ENCODE measurements at places on chromosomes 13 and 19.

GRCh38 chr19:51110666-51110971 is 2.4 kb upstream of the CTU1 start:
- no peak for DNase-seq

DNA sequence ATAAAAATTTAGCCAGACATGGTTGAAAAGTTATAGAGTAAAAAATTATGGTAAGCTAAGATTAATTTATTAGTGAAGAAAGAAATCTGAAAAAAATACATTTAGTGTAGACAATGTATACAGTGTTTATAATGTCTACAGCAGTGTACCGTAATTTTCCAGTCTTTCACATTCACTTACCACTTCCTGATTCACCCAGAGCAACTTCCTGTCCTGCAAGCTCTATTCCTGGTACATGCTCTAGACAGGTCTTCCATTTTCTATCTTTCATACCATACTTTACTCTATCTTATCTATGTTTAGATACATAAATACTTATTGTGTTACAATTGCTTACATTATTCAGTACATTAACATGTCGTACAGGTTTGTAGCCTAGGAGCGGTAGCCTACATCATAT is 1387.8 kb upstream of the ATXN8OS start:
- DNase-seq: no peak

GRCh38 chr13:20360041-20360491 is 127.9 kb upstream of the GJB6 start:
- peak; percentile 8 for DNase-seq

DNA sequence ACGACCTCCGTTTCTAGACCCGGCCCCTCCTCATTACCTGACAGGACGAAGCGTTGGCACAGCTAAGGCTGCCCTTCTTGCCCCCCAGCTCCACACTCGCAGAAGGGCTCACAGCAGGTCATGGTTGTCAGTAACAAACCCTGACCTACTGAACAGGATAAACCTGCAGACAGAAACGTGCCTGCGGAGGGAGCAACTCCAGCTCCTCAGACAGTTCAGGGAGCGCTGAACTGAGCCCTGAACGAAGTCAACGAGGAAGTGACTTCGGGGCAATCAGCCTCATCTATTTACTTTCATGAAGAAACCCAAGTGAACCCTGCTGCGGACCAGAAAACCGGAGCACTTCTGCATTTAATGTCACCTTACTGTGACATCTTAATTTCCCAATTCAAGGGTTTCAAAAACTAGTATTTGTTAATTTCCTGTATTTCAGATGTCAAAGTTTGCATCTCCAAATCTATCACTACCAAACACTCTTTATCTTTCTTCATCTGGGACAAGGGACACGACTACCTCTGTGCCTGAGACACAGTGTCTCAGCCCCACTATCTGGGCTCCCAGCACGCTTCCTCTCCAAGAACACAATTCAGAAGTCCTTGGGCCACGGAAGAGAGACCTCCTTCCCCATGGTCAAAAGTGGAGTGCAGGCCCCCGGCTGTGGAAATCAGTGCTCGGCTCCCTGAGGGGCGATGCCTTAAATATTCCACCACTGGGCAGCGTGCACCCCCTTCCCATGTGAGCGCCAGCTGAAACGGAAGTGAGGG is 40.2 kb downstream of the CARS2 start:
- no peak for DNase-seq

DNA sequence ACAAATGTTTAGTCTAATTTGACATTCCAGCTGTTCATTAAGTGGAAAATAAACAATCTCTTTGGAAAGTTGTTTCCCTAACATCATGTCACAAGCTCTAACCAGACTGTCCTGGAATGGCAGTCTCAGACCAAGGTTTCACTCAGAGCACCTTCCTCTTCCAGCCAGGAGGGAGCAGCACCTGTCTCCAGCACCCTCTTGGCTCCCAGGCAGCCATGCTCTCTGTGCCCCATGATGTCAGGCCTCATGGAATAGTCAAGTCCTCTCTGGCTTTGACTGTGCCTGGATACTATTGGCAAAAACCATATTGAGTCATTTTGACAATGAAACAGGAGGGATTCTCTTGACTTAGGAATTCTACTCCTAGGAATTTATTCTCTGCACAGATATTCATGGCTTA is 171.4 kb downstream of the OXGR1 start:
- no peak for DNase-seq

DNA sequence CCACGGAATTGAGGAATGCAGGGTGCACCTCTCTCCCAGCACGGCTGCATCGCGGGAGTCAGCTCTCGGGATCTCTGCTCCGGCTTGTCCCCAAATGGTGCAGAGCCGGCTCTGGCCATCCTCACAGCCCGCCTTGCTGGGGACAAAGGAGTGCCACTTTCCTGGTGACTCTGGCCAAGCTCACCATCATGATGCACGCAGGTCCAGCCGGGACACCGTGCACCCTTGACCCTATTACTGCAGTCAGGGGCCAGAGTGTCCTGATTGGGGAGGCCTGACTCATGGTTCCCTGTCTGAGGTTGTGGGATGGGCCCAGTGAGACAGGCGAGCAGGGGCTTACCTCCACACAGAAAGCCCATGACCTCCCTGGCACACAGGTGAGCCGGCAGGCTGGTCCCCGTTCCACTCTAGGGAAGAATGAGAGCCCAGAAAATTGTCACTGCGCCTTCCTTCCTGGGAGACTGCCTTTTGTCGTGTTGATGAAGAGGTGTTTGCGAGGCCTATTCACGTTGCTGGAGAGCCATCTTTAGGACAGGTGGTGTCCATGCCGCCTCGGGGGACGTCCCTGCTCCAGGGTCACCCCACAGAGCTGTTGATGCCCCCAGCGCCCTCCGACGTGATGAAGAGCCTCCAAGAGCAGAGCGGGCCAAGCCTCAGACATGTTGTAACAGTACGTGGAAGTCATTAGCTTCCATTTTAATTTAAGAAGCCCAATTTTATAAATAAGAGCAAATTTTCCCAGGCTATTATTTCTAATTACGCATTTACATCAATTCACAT is 18.5 kb upstream of the VSTM2B start:
- DNase-seq: no peak

- DNase-seq: no peak
These were observed 5.9 kb downstream of the RAB8A start for GRCh38 chr19:16117594-16118033.

DNA sequence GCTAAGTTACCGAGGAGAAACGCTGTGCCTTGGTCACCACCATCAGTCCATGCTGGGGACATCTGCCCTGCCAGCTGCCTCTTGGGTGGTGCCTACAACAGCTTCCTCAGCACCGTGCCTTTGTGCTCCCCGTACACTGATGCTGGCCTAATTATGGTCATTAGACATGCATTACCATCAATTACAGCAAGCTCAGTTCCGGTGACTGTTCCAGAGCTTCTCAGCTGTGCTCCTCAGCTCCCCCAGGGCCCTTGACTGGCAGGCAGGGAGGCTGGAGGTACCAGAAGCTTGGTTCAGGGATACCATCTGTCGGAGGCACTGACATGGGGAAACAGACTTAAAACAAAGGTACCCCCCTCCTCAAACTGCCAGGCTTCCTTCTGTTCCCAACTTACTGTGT is 40.2 kb downstream of the CILP2 start:
- DNase-seq: no peak

DNA sequence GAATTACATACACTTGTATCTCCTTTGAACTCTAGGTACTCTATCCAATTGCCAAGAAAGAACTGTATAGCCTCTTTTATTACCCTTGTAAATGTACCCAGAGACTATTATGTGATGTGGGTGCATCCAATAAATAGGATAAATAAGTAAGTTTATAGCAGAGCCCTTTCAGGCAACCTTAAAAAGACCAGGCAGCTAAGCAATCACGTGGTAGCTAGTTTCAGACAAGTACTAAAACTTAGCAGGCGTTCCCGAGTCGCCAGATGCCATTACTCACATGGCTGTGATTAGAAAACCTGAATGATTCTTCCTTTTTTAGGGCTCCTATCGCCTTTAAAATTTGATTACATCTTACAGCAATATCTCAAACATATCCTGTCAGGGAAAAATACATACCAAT is 1303.0 kb downstream of the EFNB2 start:
- no peak for DNase-seq

GRCh38 chr19:17487284-17488121 is 17.2 kb downstream of the SLC27A1 start:
- no peak for DNase-seq

DNA sequence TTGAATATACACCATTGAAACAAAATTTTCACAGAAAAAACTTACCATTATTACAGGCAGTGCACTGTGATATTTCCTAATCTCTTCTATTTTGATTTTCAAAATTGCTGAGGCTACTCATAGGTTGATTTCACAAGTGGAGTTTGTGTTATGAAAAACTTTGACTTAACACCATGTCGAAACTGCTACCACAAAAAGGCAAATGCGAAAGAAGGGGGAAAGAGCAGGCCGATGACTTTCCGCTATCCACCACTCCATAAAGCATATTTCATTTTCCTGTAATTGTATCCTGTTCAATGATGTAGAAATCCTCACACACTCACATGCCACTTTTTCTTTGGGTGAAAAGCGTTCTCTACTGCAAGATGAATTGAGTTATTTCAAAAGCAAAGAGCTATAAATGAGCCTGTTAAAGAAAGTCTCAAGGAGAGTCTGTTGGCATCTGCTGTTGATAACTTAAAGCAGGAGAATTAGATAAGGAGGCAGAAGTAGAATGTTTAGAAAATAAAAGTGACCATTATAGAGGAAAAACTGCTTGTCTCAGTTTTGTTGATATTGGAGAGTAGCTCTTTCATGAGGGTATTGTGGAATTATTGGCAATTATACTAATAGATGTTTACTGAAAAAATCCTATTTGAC is 18.8 kb downstream of the KL start:
- no peak for DNase-seq

DNA sequence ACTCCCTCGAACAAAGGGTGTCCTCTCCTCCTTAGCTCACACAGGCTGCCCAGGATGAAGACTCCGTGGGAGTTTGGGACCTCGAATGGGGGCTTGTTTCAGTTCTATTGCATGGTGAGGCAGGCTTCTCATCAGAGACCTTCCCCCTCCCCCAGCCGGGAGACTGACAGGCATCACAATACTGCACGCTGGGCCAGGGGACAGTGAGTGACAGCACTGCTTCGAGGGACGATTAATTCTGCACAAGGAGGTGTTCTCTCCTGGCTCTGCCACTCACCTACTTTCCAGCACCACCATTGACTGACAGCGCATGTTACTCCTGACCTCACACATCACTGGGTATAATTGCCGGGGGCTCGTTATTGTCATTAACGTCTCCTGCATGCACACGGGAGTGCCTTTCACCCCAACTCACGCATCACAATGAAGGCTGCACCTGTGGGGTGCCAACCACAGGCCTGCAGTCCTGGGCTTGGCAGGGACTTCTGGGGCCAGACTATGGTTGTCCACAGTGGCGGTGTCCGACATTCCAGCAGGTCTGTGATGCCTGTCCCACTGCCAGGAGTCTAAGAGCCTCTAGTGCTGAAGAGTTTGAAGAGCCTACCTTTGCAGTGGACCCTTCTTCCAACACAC is 412.2 kb upstream of the TSHZ3 start:
- DNase-seq: no peak

DNA sequence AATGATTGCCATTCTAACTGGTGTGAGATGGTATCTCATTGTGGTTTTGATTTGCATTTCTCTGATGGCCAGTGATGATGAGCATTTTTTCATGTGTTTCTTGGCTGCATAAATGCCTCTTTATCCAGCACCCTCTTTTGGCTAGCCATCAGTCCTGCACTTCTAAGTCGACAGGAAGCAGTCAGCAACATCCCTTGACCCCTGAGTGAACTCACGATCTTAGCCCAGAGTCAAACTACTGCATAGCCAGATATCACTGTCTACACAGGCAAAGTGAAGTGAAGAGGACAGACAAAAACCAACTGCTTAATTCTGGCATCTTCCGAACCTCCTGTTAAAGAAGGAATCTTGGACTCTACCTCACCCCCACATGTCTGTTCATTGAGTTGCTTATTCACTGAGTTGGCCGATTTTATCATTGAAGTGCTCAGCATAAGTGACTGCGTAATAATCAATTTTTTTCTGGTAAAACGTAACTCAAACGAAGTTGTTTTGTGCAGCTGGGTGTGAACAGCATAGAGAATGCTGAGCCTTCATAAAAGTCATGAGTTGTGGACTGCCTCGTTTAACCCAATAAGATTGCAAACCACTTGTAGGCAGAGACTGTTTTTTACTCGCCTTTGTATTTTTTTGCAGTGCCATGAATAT is 304.2 kb downstream of the COG6 start:
- no peak for DNase-seq

DNA sequence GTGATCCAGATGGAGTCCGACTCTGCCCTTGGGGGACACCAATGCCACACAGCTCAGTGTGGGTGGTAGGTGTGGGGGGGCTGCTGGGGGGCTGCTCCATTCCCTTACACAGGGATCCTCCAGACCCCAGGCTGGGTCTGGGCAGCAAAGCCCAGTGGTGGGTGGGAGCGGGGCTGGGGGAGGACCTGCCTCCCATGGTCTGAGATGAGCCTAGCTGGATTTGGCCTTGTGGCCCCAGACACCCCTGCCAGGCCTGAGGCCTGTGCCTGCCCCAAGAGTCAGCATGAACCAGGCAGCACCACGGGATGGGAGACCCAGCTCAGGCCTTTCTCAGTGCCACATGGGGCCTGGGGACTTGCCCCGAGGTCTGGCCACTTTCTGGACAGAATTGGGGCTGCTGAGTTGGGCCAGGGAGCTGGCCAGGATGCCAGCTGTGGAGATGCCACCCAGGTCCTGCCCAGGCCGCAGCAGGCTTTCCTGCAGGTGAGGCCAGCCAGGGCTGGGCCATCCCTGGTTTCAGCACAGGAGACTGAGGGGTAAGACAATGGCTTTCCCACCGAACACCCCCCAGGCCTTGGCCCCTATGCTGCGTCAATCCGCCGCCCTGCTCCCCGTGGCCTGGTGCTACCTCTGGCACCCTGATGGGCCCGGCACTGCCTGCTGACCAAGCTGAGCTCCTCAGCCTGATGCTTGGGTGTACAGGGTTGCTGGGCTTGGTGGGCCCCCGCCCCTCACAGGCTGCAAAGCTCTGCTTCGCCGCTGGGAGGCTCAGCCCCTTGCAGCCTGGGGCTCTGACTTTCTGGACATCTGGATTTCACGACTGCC is 24.2 kb downstream of the CEBPG start:
- DNase-seq: no peak

DNA sequence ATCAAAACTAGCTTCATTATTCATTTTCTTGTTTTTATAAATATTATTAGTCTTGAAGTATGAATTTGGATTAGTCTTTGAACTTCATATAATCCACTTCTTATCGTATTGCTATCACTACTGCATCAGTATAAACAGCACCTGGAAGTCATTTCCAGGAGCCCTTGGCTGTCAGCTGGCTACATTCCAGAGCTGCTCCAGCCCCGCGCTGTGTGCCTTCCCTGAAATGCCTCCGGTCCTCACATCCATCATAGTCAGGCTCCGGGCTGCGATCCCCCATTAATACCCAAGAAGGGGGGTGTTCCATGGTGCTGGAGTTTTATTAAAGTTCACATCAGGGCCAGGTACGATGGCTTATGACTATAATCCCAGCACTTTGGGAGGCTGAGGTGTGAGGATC is 124.3 kb upstream of the GJB6 start:
- no peak for DNase-seq

- no peak for DNase-seq
These were observed 100.9 kb downstream of the NDFIP2 start for GRCh38 chr13:79581870-79582315.

All from activated CD4-positive, alpha-beta T cell treated with anti-CD3 and anti-CD28 coated beads, Interleukin-2, Interleukin-4, amounts not matched to agents 100 ng/mL and 50 ng/mL, durations not matched to agents 16 hours and 8 hours (primary cell).